ENCODE measurements at places on chromosomes 13 and 19.

DNA sequence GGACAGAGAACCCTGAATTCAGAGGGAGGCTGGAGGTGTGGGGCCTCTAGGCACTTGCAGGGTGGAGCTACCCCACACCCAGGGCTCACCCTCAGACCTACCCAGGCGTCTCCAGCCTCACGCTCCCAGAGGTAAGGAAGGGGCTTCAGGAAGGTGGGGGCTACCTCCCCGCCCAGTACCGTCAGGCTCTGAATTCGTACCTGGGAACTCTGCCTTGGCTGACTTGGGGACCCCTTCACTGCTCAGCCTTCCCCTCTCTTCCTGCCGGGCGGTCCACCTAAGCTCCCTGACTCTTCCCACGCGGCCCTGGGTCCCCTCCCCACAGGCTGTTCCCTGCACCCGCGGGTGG is 28.5 kb upstream of the PARP4 start:
- no peak for DNase-seq

GRCh38 chr13:22812793-22813192 is 368.0 kb upstream of the SGCG start:
- no peak for DNase-seq

DNA sequence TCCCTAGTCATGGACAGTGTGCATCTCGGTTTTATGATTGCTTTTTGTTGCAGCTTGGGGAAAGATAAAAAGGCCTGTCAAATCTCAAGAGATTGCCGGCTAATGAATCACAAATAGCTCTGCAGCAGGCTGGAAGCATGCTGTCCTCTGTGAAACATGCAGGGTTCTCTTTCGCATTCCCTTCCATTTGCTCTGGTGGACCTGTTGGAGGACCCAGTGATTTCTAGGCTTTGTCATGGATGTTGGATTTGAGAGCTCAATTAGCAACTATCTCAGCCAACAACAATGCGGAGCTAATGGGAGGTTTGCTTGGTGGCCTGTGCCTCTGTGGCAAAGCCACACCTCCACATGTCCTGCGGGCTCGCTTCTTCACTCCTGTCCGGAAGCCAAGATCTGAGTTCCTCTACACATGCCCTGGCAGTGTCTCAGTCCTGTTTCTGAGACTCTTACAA is 418.1 kb upstream of the ARGLU1 start:
- no peak for DNase-seq

DNA sequence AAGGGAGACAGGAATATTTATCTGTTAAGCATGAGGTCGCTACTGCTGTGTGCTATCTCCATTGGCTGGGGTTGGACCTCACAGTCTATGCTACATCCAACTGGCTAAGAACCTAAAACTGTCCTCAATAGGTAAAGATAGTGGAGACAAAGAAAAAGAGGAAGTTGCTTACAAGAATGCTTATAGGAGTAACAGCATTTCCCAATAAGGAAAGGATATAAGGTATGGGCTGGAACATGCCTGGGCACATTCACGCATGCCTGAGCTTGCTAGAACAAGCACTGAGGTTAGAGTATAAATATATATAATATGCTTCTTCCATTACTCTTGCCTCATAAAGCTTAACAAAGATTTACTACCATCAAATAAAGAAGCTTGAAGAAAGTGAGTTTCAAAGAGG is 47.9 kb upstream of the CEACAM21 start:
- DNase-seq = no peak

GRCh38 chr19:10419200-10419645 is 1.1 kb upstream of the PDE4A start:
- no peak for DNase-seq

- no peak for DNase-seq
Observed at GRCh38 chr19:1663852-1664251, 11.4 kb upstream of the TCF3 start.

GRCh38 chr19:43461303-43461702 is 4.1 kb downstream of the LYPD3 start:
- no peak for DNase-seq

GRCh38 chr13:48559638-48560320 is 26.9 kb upstream of the RCBTB2 start:
- no peak for DNase-seq

DNA sequence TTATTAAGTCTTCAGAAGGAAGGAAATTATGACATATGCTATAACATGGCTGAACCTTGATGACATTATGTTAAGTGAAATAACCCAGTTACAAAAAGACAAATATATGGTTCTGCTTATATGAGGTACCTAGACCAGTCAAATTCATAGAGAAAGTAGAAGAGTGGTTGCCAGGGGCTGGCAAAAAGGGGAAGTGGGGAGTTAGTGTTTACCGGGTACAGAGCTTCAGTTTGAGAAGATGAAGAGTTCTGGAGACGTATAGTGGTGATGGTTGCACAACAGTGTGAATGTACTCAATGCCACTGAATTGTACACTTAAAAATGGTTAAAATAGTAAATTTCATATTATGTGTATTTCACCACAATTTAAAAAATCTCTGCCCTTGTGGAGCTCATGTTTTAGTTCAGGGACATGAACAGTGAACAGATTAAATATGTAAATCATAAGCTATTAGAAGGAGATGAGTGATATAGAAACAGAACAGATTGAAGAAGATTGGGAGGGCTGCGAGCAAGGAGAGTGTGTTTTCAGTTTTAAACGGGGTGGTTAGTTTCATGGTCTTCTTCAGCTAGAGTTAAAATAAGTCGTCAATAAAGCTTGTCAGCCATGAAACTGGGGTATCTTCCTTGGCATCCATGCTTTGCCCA is 355.2 kb downstream of the KCNRG start:
- no peak for DNase-seq

GRCh38 chr13:109196948-109197347 is 567.5 kb downstream of the MYO16 start:
- DNase-seq = no peak

GRCh38 chr13:77820431-77821149 is 98.0 kb downstream of the EDNRB start:
- DNase-seq = no peak

GRCh38 chr13:92196591-92197256 is 798.3 kb downstream of the GPC5 start:
- DNase-seq = no peak

DNA sequence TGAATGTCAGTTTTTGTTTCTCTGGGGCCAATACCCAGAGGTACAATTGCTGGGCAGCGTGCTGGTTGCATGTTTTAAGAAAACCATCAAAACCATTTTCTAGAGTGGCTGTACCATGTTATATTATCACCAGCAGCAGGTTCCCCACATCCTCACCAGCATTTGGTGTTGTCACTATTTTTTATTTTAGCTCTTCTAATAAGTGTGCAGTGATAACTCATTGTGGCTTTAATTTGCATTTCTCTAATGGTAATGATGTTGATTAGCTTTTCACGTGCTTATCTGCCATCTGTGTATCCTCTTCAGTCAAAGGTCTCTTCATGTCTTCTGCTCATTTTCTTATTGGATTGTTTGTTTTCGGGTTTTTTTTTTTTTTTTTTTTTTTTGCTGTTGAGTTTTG is 21.9 kb downstream of the PAK4 start:
- no peak for DNase-seq

GRCh38 chr19:3478409-3479176 is 1.7 kb downstream of the SMIM24 start:
- DNase-seq = no peak

- DNase-seq = no peak
Observed at GRCh38 chr19:9456018-9456689, 20.8 kb upstream of the ZNF266 start.

DNA sequence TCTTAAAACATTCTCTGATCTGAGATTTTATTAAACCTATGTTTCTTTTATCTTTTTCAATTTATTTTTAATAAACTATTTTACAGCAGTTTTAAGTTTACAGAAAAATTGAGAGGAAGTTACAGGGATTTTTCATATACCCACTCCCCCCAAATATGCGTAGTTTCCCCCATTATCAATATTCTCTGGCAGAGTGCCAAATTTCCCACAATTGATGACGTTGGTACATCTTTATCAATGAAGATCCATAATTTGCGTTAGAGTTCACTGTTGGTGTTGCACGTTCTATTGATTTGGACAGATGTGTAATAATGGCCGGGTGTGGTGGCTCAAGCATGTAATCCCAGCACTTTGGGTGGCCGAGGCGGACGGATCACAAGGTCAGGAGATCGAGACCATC is 1063.0 kb upstream of the ATXN8OS start:
- DNase-seq = no peak

- DNase-seq = no peak
Observed at GRCh38 chr19:5960005-5961001, 17.6 kb downstream of the RANBP3 start.

- DNase-seq = no peak
Observed at GRCh38 chr13:33913829-33914228, 95.9 kb downstream of the RFC3 start.

GRCh38 chr13:30352121-30352520 is 44.8 kb upstream of the KATNAL1 start:
- no peak for DNase-seq

GRCh38 chr13:52980695-52981094 is 47.9 kb upstream of the OLFM4 start:
- DNase-seq = no peak

Measured in cortex of kidney (tissue), 1 donor.